ENCODE measurements at places on chromosomes 3 and 15. TPM values are rescaled to one million over a fixed set of nuclear protein-coding genes. Genes with fewer than 3 reads are reported as not detected.

The THRB gene
- total RNA-seq: 3.1 TPM

The NME9 gene
- not detected for total RNA-seq

The GLCE gene
- 38.6 TPM for total RNA-seq

The CLDN1 gene
- total RNA-seq: 1.6 TPM

The NGRN gene
- total RNA-seq: 67.3 TPM

The PLA2G4E gene
- total RNA-seq: 0.52 TPM

Measured in skeletal muscle tissue (tissue), 5 donors.